Stimulated activated CD8-positive, alpha-beta memory T cell treated with anti-CD3 and anti-CD28 coated beads, Interleukin-7, amount 100 ng/mL, for 1 hour (primary cell): ENCODE measurements at places on chromosomes 13 and 19.

DNA sequence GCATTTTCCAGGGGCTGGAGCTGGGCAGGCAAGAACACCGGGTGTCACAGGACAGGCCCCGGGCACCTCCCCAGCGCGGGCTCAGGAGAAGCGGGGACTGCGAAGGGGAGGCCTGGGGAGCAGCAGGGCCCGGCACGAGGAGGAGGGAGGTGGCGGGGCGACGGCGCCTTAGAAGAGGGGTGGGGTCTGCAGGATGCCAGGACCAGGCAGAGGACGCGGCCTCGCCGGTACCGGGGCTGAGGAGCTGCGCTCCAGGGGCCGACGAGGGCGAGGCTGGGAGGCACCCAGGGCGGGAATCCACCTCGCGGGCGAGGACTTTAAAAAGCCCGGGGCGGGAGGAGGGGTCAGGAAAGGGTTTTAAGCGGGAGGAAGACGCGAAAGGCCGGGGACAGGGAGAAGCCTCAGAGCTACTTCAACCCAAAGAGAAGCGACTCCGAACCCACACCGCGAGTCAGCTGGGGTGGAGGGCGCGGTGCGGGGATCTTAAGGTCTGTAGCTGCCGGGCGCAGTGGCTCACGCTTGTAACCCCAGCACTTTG, 665 bp downstream of the ZNF347 start:
- no peak for DNase-seq

GRCh38 chr13:22883262-22883840, 297.4 kb upstream of the SGCG start:
- DNase-seq: no peak

- DNase-seq: no peak
Measured at GRCh38 chr13:49319551-49319950, 71.8 kb downstream of the CDADC1 start.

DNA sequence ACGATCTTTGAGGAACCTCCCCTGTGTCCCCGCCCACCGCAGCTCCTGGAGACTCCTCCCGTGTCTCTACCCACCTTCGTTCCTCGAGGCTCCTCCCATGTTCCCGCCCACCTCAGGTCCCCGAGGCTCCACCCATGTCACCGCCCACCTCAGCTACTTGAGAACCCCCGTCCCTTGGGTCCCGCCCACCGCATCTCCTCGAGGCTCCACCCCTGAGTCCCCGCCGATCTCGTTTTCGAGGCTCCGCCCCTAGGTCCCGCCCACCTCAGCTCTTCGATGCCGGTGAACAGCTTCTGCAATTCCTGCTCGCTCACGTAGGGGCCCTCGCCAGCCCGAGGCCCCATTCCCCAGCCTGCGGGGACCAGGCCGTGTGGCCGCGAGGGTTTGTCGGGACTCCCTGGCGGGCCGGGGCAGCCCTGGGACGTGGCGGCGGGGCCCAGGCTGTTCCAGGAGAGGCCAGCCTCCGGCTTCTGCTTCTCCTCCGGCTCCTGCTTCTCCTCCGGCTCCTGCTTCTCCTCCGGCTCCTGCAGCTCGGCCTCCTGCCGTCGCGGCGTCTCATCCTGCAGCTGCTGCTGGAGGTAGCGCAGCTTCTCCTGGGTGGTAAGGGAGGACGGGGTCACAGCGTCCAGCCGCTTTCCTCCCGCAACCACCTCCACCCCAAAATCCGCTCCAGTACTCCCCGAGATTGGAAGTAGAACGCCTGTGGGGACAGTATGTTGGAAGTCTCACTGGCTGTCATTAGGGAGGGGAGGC, 16.7 kb downstream of the TSKS start:
- peak; percentile 8 for DNase-seq

DNA sequence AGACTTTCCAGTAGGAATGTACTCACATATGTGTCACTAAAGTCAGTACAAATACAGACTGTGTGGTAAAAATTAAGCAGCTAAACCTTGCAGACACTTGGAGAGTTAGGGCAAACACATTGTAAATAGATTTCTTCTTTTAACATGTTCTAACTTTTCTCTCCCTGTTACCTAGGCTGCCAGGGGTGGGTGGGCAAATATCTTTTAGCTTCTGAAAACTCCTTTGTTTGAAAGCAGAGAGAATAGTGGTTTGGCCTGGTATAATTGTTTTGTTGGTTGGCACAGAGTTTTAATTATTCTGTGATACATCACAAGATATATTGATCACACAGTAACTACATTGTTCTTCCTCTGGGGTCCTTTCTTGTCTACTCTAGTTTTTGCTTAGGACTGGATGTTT, 289.8 kb upstream of the DACH1 start:
- DNase-seq: no peak

DNA sequence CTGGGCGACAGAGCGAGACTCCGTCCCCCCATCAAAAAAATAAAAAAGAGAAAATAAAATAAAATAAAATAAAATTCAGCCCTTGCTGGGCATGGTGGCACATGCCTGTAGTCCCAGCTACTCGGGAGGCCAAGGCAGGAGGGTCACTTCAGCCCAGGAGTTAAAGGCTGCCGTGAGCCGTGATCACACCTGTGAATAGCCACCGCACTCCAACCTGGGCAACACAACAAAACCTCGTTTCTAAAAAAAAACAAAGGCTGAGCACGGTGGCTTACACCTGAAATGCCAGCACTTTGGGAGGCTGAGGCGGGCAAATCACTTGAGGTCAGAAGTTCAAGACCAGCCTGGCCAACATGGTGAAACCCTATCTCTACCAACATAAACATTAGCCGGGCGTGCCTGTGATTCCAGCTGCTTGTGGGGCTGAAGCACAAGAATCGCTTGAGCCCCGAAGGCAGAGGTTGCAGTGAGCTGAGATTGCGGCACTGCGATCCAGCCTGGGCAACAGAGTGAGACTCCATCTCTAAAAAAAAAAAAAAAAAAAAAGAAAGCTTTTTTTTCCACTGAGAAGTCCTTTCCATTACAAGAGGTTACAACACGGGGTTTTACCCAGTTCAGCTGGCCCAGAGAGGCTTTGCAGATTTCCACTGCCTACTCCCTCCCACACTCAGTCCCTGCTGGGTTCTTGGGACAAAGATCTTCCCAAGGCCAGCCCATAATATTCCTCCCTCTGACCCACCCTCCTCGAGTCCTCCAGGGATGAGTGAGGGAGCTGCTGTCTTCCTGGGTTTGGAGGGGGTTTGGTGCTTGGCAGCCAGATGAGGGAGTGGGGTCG, 6.4 kb downstream of the ANGPTL4 start:
- DNase-seq: no peak

DNA sequence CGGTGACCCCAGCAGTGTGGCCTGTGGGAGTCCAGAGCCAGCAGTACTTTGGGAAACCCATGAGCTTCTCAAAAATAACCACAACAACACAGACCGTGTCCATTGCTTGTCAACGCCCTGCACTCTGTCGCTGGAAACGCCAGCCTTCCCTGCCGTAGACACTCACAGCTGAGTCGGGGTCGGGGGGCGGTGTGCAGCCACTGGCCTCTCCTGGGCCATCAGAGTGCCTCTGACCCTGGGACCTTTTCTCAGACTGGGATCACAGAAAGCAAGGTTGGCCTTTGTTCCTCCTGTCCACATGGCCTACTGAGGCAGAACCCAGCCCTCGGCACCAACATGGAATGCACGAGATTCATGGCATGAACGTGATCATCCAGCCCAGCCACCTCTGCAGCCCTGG, 95.7 kb downstream of the TUBA3C start:
- no peak for DNase-seq

- no peak for DNase-seq
Measured at GRCh38 chr13:68304286-68304893, 1074.3 kb upstream of the PCDH9 start.

- no peak for DNase-seq
Measured at GRCh38 chr13:72963762-72964161, 95.0 kb upstream of the KLF5 start.

DNA sequence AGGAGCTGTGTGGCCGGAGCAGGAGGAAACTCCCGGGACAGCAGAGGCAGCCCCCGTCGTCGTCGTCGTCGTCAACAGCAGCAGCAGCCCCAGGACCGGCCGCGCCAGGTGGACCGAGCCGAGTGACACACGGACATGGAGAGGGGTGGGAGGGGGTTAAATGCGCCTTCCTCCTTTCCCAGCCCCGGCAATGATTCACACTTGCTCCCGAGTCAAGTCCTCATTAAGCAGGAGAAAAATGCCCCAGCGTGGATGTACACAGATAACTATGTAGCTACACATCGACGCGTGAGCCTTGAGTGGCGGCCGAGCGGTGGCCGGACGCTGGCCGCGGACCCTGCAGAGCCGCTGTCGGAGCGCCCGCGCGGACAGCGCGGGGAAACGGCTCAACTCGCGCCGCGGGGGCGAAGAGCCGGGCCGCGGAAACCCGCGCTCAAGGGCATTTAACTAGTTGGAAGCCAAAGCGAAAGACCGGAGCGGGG, 645 bp downstream of the UBL3 start:
- peak; percentile 14 for DNase-seq

GRCh38 chr13:99966064-99966805, 5.3 kb downstream of the ZIC5 start:
- DNase-seq: no peak

DNA sequence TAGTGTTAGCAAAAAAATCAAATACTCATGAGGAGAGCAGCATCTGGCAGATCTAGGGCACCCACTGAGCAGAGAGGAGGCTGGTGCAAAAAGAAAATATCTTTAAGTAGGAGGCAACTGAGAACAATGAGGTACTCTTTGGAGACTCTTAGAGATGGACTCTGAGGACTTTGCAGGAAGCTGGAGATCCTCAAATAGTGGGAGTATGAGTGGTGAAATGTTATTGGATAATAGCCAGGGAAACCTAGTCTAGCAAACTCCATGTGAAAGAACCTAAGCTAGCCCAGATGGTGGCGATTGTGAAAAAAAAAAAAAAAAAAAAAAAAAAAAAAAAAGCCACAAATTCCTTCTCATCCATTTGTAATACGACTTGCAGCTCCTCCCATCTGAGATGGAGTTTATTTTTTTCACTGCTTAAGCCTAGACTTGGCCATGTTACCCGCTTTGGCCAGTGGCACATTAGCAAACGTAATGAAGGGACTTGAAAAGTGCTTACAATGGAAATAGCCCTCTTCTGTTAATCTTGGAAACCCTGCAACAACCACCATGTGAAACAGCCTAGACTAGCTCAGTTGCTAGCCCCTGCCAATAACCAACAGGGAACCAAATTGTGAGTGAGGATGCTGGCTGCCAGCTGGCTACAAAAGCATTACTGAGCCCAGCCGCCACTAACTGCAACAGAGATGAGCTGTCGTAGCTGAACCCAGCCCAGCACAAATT, 476.2 kb downstream of the KLF12 start:
- DNase-seq: no peak

- no peak for DNase-seq
Measured at GRCh38 chr13:86569119-86569518, 769.9 kb upstream of the SLITRK6 start.

DNA sequence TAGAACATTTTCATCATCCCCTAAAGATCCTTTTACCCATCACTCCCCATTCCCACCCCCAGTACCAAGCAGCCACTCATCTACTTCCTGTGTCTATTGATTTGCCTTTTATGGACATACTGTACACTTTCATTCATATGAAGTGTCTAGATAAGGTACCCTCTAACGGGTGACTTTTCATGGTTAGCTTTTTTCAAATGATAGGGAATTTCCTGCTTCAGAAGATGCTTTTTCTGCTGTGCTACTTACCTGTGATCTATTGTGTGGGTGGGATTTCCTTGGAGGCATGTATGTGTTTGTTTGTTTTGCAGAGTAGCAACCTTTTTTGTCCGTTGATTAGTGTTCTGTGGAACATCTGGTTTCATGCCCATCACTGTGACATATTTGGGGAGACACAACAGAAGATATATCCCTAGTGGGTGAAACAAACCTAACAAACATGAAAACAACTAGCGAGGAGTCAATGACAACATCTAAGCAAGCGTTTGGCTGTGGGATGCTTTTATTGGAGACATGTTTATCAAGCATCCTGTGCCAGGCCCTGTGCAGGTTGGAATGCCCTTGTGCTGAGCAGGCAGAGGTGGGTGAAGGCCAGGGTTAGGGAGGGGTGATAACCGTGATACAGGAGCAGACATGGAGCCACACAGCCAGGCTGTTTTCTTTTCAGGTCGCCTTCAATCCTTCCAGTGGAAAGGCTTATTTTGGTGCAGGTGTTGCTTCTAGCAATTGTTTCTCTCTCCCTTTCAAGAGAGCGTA, 17.6 kb downstream of the SPINT2 start:
- DNase-seq: no peak

DNA sequence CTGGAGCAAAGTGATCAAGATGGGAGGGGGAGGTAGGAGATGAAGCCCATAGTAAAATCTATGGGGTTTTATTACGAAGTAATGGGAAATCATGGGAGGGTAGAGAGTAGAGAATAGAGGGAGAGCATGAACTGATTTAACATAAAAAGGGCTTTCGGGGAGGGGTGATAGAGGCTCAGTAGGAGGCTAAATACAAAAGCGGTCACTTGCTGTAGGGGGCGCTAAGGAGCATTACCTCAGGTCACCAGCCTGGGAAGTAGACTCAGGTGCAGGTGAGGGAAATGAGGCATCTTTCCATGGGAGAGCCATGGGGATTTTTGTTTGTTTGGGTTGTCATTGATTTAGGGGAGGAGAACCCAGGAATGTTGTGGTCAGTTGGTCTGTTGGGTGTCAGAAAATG, 14.1 kb downstream of the KRTDAP start:
- no peak for DNase-seq

DNA sequence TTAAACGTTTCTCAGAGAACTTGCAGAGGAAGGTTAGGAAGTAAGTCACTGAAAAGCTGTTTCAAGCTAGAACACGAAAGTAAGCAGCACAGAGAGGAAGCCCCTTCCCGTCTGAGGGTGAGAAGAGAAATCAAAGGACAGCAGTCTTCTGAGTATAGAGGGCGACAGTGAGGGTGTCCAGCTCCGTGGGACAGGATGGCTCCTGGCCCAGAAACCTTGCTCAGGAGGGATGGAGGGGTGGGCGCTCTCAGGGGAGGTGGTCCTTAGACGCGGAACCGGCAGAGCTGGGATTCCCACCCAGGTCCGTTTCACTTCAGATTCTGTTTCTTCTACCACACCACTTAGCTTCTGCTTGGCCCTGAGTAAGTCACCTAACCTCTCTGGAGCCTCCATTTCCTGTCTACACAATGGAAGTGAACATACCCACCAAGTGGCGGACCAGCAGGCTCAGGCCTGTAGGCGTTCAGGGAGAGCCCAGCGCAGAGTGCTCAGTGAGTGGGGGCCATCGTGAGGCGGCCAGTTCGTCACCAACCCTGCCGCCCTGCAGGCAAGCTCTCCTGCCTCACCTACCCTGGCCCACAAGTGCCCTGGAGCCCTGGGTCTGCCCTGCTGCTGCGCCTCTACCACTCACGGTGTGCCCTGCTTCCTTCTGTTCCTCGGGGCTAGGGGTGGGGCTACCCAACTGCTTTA, 5.5 kb upstream of the RSPH6A start:
- no peak for DNase-seq

DNA sequence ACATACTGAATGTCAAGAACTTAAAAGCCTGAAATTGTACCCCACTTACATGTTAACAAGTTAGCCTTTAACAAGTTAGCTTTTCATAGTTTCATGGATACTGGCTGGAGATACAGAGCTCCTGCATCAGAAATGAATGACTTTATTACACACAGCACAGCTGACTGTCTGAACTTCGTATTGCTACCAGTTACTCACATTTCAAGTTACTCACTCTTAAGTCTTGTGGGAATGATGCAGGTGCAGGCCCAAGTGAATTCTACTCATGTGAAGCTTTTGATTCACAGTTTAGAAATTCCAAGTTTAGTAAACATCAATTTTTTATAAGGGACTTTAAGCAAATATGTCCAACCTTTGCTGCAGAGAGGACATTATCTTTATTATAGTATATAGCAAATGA, 762.2 kb upstream of the PRR20A start:
- no peak for DNase-seq

- no peak for DNase-seq
Measured at GRCh38 chr13:28485996-28486543, 8.9 kb downstream of the FLT1 start.
